ENCODE measurements at places on chromosomes 5 and 9. TPM values are rescaled to one million over a fixed set of nuclear protein-coding genes. Genes with fewer than 3 reads are reported as not detected.
A peak's percentile ranks its signal among the peaks of the same experiment; 100 is the strongest.

The SELENOP gene
- total RNA-seq = 6.0 TPM

The ANGPTL2 gene
- total RNA-seq = not detected

DNA sequence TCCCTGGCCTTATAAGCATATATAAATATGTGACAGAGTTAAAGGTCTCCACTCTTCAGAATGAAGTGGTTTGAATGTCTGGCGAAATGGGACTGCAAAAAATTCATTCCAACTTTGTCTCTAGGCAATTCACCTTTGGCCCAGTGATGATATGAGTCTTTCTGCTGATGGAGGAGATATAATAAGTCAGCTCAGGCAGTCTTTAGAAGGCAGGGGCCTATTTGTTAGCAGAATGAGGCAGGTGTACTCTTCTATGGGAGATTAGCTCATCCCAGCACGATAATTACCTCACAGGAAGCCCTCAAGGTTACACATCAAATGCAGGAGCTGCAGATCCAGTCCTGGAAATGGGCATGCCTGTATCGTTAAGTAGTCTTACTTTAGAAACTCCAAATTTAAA is 300.5 kb downstream of the NR2F1-AS1 start:
- no peak for DNase-seq

GRCh38 chr5:74402553-74402952 is 238.0 kb downstream of the ENC1 start:
- no peak for DNase-seq

DNA sequence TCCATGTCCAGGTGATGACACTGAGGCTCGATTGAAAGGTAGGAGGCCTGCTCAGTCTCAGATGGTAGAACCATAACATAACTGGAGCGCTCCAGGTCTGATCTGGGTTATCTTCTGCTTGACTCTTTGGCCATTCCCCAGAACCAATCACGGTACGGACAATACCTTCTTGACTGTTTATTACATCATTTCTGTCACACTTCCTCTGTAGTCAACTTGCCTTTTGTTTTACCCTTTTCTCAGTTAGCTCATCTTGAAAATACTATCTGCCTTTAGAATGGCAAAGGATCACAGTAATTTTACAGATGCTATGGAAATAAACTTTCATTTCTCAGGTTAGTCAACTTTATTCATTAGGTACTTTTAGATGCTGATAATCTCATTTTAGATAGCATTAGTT is 22.4 kb downstream of the GLRA1 start:
- no peak for DNase-seq

- peak; percentile 59 for DNase-seq
These were observed 20.8 kb downstream of the DCANP1 start for GRCh38 chr5:135426102-135427082.

- peak; percentile 13 for DNase-seq
These were observed 72.9 kb downstream of the RFK start for GRCh38 chr9:76321195-76321828.

Measured in K562 (cell line).